ENCODE measurements at places on chromosomes 2 and 18.

GRCh38 chr2:64624108-64624610, 29.6 kb downstream of the SERTAD2 start:
- DNase-seq = no peak

GRCh38 chr2:45254025-45254424, 244.8 kb upstream of the SIX2 start:
- DNase-seq = no peak

DNA sequence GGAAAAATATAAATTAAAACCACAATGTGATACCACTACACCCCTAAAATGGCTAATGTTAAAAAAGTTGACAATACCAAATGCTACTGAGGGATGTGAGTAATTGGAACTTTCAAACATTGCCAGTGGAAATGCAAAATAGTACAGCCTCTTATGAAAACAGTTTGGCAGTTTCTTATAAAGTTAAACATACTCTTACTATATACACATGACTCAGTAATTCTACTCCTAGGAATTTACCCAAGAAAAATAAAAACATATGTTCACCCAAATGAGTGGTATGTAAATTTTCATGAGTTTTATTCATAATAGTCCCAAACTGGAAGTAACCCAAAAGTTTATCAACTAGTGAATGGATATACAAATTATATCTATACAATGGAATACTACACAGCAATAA, 228.0 kb downstream of the CYP26B1 start:
- DNase-seq = no peak

GRCh38 chr2:106830191-106830590, 55.8 kb downstream of the ST6GAL2 start:
- no peak for DNase-seq

GRCh38 chr2:208978946-208979345, 444.9 kb upstream of the MAP2 start:
- no peak for DNase-seq

DNA sequence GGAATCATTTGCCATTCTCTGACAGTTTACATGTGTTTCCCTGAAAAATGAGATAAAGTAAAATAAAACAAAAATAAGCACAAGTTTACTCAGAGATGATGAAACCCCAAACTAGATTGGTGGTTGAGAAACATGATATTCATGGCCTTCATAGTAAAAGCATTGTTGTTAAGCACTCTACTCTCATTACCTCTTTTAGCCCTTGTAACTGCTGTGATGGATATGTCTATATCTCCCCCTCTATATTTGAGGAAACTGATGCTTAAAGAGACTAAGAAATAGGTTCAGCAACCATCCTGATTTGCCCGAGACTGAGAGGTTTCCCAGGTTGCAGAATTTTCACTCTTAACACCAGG, 33.9 kb upstream of the GALNT3 start:
- DNase-seq = no peak

- no peak for DNase-seq
Observed at GRCh38 chr2:54824567-54824966, 101.1 kb downstream of the EML6 start.

- DNase-seq = no peak
Observed at GRCh38 chr2:149652926-149653325, 65.4 kb upstream of the MMADHC start.
